EH (cell line): ENCODE measurements at places on chromosomes 1 and 21.
A peak's percentile ranks its signal among the peaks of the same experiment; 100 is the strongest.

DNA sequence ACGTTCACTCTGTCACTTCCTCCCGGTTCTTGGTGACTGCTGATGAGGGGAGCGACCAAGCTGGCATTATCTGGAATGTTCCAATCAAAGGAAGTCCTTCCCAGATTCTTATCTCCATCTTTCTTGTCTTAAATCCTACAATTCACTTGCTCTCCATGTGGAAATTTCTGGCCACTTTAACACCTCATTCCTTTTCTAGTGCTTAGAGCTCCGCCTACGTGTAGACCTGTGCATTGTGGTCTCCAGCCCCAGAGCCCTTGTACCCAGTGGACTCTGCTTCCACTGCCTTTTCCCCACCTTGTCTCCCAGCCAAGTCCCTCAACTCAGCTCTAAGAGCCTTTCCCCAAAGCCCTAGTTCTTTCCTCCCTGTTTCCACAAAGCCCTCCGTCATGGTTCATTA is 12.2 kb upstream of the KLHDC7A start:
- DNase-seq, result no peak

DNA sequence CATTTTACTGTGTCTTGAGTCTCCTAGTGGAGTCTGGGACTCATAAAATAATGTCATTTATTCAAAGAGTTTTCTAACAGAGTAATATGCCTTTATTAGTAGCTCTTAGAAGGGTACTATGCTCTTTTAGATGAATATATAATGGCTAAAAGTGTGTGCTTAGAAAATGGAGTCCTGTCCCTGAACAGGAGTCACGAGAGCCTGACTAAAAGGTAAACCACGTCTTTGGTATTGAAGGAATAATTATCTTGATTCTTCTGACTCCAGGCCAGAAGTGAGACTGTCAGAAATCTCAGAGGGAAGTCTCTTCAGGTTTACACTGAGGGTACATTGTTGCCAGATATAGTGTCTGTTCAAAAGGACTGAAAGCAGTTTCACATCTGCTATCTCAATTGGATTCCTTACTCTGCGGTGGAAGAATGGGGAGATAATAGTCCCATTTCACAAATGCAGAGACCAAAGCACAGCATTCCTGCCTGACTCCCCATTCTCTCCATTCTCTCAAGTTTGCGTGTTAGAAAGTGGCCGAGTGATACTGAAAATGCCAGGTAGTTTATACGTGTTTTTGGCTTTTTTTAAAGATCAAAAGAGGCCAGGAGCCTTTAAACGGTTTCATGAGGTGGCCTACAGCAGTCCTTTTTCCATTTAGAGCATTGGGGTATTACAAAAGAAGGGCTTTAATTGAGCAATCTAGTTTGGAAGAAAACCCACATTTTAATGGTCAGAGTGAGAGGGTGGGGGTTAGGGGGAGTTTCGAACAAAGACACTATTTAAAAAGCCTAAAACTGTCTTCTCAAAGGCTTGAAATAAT is 176.6 kb downstream of the VPS13D start:
- DNase-seq, result peak; percentile 11

- DNase-seq, result no peak
Observed at GRCh38 chr1:20112279-20113000, 6.9 kb downstream of the PLA2G2D start.

- DNase-seq, result no peak
Observed at GRCh38 chr1:148363439-148363810, 119.7 kb downstream of the PPIAL4G start.

- DNase-seq, result no peak
Observed at GRCh38 chr1:226542623-226543103, 5.9 kb upstream of the STUM start.

DNA sequence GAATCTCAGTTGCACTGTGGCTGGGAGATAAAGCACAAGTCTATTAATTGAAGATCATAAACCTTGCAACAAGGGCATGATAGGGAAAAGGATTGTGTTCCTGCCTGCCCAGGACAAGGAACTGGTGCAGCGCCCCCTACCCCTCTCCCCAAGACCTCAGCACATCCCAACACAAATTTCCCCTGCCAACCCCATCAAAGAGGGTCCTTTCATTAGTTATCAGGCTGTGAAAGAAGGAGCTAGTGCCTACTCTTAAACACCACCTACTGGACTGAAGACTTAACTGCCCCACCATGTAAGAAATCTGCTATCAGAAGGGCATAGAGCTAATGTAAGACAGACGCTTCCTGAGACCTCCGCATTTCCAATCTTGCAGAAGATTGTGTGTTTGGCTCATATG is 372.6 kb downstream of the AGBL4 start:
- DNase-seq, result no peak

DNA sequence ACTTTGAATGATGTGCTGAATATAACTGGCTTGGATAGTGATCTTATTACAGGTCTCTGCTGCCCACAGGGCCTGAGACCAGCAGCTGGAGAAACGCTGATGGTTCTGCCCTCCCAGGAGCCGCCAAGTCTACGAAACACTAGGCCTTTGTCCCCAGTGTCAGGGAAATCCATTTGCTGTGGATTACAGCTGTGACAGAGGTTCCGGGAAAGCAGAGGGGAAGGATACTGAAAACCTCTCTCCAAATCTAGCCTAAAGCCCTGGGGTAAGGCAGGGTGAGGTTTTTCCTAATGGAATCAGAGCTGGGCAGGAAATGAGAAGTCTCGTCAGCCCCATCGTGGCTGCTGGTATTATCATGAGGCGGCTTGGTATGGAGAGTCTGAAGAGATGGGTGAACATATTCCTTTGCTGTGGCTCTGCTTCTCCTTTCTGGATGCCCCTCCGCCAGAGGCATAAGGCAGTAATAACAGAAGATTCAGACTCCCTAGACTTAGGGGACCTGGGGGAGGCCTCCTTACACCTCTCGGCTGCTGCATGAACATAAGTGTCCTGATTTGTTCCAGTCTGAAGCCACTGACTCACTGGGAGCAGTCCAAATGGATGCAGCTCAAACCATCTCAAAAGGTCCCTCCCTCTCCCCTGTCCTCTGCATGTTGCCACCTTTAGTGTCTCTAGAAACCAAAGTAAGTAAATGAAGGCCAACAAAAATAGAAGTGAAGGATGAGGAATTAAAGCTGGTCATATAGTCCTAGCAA is 48.1 kb downstream of the PHC2 start:
- DNase-seq, result peak; percentile 67

- peak; percentile 72 for DNase-seq
Observed at GRCh38 chr21:39189857-39190604, 6.8 kb upstream of the PSMG1 start.

DNA sequence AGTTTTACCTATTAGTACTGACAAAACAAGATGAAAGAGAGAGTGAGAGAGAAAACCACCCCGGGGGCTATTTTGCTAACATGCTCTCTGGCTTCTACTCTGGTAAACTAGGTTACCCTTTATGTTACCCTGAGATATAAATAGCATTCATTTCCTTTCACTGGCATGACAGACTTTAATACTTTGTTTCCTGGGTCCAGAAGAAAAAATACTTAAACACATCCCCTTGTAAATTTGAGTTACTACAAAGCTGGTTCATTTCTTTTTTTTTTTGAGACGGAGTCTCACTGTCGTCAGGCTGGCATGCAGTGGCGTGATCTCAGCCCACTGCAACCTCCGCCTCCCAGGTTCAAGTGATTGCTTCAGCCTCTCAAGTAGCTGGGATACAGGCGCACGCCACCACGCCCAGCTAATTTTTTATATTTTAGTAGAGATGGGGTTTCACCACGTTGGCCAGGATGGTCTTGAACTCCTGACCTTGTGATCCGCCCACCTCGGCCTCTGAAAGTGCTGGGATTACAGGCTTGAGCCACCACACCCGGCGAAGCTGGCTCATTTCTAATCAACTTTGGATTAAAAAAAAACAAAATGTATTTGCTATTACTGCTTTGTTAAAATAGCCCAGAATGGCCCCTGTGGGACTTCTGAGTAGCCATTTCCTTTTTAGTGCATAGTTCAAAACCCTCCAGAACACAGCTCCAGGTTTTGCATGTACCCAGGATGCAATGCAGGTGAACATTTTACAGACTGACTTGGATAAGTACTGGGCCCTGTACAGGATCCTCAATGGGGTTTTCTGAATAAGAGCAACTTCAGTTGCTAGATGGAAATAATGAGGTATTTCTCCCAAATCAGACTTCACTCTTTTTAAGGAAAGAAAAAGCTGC is 20.6 kb downstream of the INPP5B start:
- DNase-seq, result peak; percentile 58

DNA sequence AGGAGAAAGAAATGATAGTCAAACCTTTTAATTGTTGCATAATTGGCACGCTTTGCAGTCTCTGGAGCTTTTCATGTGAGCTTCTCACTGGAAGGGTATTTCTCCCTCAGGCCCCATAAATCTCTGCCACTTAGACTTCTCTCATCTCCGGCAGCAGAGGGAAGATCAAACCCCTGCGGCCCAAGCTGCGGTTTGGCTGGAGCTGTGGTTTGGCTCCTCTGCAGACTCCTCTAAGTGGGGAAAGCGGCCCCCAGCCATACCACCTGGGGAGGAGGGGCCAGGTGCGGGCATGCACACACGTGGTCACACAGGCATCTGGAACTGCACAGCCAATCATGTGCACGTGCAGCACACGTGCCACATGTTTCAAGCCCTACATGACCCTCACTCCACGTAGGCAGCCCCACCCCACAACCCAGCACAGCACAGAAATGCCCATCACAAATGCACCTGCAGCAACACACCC is 58.3 kb downstream of the UBE2T start:
- DNase-seq, result peak; percentile 94

DNA sequence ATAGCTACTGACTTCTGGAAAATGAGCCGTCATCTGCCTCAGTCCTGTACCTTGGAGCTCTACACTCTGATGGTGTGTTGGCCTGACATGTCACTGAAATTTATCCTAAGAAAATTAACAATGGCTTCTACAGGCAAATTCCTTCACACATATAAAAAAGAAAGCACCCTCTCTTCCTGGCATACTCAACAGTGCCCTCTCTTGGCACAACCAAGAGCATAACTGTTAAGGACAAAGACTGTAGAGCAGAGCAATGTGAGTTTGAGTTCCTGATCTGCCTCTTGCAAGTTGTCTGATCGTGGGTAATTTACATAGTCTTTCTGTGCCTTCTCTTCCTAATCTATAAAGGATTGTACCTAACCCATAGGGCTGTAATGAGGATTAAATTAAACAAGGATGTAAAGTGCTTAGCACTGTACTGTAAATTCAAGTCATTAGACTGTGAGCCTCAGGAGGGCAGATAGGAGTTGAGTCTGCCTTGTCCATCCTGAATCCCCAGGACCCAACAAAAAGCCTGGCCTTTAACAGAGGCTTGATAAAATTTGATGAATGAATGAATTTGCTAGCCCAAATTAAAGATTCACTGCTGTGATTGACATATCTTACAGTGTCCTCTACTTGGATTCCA is 83.5 kb downstream of the SYF2 start:
- DNase-seq, result peak; percentile 30

DNA sequence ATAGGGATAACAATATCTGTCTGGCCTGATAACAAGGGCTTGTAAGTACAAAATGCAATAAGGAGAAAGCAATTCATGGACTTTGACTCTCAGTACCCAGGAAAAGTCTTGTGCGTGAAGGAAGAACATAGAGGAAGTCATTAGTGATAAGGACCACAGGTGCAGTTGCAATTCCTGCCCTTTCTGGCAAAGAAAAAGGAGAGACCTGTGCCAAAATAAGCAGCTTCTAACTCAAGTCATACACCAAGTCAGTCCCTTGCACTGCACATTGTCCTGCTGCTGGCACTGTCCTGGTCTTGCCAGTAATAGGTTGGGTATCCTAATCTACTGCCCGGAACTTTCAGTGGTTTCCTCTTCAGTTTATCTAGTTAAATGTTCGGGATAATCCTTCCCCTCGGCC is 14.8 kb upstream of the SOD1 start:
- DNase-seq, result no peak

GRCh38 chr21:42563261-42563660 is 49.6 kb downstream of the SLC37A1 start:
- DNase-seq, result no peak

GRCh38 chr1:79976287-79976686 is 969.8 kb upstream of the ADGRL4 start:
- DNase-seq, result no peak

- DNase-seq, result peak; percentile 66
Observed at GRCh38 chr21:34762786-34763185, 94.0 kb downstream of the CLIC6 start.

- DNase-seq, result no peak
Observed at GRCh38 chr1:245388687-245389086, 233.9 kb downstream of the KIF26B start.

DNA sequence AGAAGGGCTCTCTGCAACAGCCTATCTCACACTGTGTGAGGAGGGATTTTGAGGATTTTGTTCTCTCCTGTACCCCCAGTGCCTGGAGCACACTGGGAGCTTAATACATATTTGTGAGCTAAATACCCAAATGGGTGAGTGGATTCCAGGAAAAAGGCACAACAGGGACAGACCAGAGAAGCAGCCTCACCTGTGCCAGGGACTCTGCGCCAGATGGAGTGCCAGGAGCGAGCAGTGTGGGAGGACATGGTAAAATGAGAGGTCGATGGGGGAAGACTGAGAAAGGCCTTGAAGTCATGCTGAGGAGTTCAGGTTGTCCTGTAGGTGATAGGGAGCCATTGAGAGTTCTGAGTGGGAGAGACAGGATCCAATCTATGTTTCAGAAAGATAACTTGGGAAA is 11.0 kb upstream of the KCNA2 start:
- no peak for DNase-seq

- DNase-seq, result no peak
Observed at GRCh38 chr1:51726544-51727225, 109.8 kb downstream of the OSBPL9 start.

- DNase-seq, result no peak
Observed at GRCh38 chr1:14659913-14660312, 61.4 kb downstream of the KAZN start.

- peak; percentile 37 for DNase-seq
Observed at GRCh38 chr1:70528590-70529333, 117.7 kb downstream of the CTH start.

DNA sequence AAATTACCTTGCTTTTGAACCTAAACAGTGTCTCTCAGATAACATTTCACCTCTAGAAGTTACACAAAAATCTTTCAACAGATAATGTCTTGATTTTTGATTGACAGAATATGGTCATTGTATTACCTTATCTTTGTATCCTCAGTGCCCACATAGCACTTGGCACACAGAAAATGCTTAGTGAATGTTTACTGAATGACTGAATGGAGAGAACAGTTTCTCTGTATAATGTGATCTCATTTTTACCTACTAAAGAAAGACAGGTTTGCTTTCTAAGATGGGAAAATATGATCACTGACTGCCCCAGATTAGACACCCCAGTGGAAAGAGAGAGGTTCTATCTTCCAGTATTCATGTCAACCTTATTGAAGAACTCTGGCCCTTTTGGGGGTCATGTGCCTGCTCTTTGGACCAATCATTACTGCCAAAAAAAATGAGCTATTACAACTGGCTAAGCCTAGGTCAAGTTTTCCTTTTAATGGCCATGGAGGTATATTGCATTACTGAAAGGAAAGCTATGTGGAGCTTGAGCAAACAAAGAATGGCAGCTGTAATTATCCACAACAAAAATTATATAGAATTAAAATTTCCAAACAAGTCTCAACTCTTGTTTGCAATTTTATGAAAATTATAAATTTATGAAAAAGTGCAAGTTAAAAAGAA is 117.4 kb downstream of the MAGI3 start:
- DNase-seq, result no peak
